ENCODE measurements at places on chromosomes 3 and 15.

DNA sequence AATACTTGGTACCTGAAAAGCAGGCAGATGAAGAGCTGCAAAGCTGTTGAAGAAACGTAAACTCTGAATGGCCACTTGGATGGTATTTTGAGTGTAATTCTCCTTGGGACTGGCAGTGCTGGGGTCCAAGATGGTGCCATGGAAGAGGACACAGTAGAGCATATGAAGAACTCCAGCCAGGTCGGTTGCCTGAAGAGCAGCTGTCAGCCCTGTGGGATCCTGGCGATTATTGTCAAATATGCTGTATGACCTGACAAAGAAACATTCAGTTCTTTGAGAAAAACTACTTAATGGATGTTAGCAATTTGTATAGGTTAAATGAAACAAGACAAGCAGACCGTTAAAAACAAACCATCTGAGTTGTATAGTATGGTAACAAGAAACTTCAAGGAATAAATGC is 44.8 kb downstream of the ISL2 start:
- DNase-seq, result no peak

- no peak for DNase-seq
These were observed 309.8 kb downstream of the UNC13C start for GRCh38 chr15:54288049-54288448.

DNA sequence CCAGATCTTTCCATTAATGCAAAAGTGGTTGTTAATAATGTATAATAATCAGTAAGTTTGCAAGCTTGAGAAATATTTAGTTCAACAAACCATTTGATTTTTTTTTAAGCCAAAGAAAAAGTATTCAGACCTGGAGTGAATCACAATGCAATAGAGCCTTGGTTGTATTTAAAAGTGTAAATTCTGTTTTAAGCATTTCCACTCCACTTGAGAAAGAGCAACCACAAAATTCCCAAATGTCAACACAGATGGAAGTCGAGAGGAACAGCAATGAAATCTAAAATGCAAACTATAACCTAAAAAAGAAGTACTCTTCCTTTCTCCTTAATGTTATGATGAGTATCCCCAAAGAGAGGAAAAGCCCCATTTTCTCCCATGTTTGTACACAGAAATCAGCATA is 20.2 kb downstream of the GBE1 start:
- no peak for DNase-seq

- no peak for DNase-seq
These were observed 860.0 kb downstream of the FHIT start for GRCh38 chr3:60391292-60391691.

DNA sequence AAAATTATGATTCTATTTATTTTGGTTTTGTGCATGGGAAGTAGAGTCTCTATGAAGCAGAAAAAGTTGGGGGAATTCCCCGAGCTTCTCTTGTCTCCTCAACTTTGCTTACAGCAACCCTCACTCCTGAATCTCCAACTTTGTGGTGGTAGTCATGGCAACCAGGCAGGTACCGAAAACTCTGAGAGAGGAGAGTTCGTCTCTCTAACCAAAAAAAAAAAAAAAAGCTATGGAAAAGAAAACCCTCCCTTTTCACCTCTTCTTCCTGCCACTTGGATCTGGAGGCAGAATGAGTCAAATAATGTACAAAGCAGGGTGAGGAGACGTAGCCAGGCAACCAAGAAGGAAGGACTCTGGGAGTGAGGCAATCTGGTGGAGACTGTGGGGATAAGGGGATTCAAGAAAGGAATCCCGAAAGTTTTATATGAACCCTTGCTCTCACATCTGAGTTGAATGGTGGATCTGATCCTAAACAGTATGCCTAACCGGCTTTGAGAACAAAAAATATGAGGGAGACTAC is 108.1 kb downstream of the PLOD2 start:
- no peak for DNase-seq

Measured in stimulated activated CD4-positive, alpha-beta T cell treated with anti-CD3 and anti-CD28 coated beads, Interleukin-1b, Interleukin-23, amount 100 ng/mL, for 1 hour (primary cell).